ENCODE measurements at places on chromosomes 16 and 17.

GRCh38 chr16:86630471-86630870 lies 52.1 kb downstream of the FOXL1 start:
- no peak for DNase-seq

DNA sequence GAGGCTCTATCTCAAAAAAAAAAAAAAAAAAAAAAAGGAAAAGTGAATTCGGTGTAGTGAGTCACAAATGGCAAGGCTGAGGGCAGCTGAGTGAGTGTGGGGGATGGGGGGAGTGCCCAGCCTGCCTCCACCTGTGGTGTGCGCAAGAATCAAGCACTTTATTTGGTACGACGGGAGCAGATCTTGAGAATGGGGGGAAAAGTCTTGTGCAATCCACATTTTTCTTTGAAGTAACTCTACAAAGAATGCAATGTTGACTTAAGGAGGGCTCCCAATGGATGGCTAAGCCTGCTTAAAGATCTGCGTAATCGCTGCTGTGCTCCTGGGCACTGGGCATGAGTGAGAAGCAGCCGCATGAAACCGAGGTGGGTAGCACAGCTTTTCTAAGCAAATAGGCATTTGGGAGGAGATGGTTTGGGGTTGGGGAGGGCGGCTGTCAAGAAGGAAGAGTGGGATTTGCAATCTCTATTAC lies 28.2 kb downstream of the ATP2C2 start:
- DNase-seq, result no peak

DNA sequence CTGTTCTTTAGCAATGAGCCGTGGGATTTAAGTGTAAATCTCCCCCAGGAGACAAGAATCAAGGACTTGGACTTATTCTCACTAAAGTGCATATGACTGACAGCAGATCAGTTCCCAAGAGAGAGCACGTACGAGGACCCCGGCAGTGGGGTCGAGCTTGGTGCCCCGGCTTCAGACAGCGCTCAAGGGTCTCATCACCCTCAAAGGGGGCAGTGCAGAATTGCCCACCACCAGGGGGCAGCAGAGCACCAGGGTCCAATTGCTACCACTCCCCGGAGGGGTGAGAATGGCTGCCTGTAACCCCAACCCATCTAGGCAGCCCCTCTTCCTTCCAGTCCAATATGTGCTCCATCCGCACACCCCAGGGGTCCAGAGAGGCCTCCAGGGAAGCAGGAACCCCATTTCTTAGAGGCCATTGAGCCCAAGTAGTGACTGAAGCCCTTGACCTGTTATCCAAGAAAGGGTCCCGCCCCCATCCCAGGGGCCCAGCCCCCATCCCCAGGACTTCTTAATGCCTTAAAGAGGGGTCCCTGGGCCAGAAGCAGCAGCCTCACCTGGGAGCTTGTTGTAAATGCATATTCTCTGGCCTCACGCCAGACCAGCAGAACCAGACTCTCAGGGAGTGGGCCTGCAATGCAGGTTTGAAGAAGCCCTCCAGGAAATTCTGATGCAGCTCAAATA lies 86.1 kb downstream of the ZDHHC7 start:
- DNase-seq, result peak; percentile 68

DNA sequence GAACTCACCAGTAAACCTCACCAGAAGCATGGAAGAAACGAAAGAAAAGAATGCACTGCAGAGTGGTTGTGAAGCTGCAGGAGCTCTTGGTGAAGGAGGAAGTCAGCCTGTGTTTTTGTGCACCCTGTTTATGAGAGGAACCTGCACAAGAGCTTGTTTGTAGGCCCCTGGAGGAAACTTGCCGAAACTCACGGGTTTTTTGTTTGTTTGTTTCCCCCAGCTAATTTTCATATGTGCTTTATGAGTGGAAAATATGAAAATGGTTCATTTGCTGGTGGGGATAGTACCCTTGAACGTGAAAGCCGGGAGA lies 222.7 kb downstream of the C16orf95 start:
- DNase-seq, result no peak

Data from KBM-7 (cell line).